ENCODE measurements at places on chromosomes 12 and 14.

DNA sequence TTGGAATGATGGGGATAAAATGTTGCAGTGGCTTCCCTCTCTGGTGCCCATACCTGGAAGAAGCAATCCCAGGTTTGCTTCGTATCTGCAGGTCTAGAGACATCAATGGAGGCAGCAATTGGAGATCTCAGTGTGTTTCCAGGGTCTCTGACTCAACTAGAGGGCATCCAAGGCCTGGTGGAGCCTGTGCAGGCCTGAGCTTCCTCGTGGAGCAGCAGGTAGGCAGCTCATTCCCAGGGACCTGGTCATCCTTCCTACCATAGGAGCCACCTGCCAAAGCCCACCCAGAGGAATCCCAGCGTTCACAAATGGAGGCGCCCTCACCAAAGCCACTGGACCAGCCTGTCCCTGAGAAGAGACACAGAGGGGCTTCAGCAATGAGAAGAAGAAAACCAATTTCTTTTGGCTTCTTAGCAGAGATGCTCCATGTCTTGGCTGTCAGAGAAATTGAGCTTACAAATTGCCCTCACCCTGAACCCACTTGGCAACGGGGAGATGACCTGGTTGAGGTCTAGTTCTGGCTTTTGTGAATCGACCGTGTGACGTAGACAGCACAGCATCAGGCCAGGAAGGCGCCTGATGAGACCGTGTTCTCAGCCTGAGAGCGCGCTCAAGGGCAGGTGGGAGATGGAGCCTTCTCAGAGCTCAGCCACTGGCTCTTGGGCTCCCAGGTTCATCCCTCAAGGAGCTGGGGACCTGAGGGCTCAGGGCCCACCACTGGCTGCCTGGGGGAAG is 283.6 kb downstream of the DPF3 start:
- no peak for DNase-seq

DNA sequence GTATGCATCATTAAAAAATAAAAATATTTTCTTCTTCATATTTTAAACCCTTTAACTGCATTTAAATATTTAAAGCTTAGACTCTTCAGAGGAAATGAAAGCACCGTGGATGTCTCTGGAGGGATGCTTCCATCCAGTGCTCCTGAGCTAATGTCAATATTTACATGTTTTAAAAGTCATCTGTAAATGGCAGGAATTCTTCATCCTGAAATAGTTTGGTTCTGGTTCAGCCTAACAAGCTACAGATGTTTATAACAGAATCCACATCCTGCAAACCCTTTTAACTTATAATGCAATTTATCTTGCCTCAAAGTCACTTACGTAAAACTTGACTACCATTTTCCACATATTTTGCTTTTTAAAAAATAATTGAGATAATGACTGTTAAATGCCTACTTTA is 1207.3 kb downstream of the SLC16A7 start:
- no peak for DNase-seq

DNA sequence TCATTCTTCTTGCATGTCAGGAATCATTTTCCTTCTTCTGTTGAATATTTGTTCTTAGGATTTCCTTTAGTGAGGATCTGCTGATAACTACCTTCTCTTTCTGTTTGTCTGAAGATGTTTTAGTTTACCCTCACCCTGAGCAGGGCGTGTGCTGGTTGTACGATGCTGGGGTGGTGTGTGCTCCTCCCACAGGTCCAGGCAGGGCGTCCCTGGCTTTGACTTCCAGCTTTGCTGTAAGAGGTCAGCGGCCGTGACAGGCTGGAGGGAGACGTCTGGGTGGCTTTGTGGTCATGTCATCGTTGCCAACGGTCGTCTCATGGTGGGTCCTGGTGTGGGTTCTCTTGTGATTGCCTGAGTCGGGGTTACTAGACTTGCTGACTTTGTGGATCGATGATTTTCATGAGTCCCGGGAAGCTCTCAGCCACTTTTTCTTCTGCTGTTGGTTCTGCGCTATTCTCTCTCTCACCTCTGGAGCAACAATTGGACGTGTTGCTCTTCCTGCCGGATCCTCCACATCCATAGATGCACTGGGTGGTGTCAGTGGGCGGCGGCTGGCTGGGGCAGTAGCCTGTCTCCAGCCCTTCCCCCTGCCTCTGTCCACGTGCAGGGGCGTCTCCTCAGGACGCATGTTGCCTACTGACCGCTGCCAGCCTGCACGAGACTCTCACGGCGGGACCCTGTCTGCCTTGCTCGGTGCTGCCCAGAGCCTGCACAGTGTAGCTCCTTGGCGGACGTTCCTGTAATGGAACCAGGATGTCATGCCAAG is 8.4 kb downstream of the PACS2 start:
- DNase-seq = no peak

DNA sequence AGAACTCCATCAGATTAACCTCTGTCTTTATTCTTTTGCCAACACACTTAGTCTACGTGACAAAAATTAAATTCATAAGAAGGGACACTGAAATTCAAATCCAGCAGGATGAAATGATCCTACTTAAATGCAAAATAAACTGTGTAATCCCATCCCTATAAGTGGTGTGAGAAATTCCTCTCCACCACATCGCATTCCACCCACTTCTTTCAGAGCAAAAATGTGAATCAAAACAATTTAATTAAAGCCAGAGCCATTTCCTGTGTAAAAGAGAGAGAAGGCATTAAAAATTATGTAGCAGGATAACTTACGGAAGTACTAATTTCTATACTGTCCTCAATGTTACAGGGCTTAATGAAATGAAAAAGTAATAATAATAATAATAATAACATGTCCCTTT is 844.3 kb downstream of the GALC start:
- DNase-seq = no peak

DNA sequence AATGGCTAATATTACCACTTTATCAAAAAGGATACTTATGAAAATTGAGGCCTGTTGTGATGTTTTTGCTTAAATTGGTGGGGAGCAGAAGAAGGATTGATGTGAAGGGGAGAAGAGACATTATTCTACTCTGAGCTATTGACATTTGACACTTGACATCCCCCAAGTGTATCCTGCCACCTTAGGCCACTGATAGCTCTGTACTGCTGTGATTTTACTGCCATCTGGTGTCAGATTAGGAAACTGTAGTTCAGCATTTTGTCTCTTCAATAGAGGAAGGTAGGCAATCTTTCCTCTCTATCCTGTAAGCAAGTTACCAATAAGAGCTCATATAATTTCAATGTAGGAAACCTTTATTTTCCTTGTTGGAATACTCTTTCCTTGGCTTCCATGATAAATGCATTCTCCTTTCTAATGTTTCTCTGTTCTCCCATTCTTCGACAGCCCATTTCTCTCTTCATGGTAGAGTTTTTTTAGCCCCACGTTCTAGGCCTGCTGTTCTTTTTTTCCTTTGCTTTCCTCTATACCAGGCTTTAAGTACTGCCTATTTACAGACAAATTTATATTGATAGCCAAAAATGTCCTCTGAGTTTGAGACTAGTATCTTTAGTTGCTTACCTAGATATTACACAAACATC is 46.3 kb downstream of the PPHLN1 start:
- DNase-seq = peak; percentile 60

- peak; percentile 76 for DNase-seq
Measured at GRCh38 chr12:114662512-114663177, 21.3 kb downstream of the TBX3 start.

- no peak for DNase-seq
Measured at GRCh38 chr12:89156862-89157262, 195.4 kb downstream of the DUSP6 start.

DNA sequence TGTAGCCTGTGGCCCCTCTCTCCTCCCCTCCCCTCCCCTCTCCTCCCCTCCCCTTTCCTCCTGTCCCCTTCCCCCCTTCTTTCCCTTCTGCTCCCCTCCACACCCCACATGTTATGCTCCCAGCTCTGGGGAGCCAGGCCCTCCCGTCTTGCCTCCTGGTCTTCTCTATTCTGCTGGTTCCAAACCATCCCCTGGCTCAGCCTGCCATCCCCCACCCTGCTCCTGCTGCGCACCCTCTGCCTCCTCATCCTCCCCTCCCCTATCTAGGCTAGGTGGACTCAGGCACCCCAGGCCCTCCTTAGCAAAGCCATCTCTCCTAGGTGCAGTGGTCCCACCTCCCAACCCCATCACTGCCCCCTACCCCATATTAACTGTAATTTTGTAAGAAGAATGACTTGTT is 99.5 kb downstream of the CALM1 start:
- no peak for DNase-seq

GRCh38 chr12:72024613-72025012 is 86.0 kb downstream of the TPH2 start:
- peak; percentile 41 for DNase-seq

DNA sequence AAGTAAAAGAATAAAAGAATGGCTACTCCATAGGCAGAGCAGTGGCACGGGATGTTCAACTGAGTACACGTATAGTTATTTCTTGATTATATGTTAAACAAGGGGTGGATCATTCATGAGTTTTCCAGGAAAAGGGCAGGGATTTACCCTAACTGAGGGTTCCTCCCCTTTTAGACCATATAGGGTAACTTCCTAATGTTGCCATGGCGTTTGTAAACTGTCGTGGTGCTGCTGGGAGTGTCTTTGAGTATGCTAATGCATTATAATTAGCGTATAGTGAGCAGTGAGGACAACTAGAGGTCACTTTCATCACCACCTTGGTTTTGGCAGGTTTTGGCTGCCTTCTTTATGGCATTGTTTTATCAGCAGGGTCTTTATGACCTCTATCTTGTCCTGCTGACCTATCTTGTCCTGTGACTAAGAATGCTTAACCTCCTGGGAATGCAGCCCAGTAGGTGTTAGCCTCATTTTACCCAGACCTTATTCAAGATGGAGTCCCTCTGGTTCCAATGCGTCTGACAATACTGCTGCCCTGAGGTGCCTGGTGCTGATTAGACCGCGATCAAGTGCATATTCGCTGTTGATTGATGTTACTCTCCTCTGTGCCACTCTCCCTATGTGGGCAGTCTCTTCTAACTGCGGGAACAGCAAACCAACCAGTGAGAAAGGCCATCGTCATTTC is 67.6 kb upstream of the AMN1 start:
- DNase-seq = no peak

- no peak for DNase-seq
Measured at GRCh38 chr14:88129306-88130056, 124.5 kb downstream of the GPR65 start.

DNA sequence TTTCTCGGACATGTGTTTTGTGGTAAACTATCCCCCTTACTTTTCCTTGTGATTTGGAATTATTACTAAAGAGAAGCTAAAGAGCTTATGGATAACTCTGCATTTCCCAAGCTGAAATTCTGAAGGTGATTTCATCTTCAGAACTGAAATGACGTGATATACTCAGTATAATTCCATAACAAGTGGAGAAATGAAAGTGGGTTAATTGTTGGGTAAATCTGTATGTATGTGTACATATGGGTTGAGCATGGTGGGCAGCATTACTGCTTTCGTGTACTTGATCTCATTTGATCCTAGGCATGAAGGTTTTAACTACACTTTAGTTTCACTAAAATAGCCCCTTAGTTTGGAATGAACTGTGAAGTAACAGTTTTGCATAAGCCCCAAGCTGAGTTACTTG is 4.1 kb downstream of the YY1 start:
- DNase-seq = no peak

DNA sequence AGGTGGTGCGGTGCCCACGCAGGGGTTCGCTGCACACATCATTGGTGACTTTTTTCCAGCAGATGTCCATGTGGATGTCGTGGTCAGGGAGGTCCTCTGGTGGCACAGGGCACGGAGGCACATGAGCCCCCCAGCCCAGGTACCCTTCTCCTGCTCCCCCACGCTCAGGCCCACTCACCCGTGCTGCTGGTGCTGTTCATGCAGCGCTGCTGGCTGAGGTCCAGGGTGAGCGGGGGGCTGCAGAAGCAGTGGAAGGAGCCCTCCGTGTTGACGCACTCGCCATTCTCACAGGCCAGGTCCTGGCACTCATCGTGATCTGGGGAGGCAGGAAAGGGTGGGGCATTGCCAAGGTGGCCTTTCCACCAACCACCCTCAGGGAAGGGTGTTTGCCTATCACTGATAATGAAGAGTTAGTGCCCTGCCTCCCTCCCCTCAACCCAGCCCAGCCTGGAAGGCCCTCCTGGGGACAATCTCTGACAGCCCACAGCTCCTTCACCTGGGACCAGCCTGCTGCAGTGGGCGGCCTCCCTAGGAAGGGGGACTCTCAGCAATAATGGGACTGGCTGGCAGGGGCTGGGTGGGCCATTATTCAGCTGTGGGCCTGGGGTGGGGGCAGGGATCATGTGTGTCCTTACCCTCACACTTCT is 9.8 kb downstream of the ISCA2 start:
- DNase-seq = no peak

- DNase-seq = no peak
Measured at GRCh38 chr14:64935508-64935907, 7.0 kb downstream of the GPX2 start.

DNA sequence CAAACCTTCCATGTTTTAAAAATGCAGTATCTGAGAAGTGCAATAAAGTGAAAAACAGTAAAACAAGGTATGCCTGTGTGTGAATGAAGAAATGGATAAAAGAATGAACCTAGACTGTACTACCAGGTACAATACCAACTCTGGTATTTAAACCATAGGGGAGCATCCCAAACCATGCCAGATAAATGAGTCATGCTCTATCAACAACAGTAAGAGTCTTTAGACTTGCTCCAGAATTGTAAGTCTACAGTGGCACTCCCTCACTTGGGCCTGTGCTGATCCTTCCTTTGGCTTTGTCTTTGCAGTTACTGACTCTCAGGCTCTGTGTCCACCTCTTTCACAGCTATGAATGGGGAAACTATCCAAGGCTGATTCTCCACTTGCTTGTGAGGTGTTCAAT is 38.1 kb downstream of the BBS10 start:
- no peak for DNase-seq

GRCh38 chr12:12441429-12441807 is 84.5 kb downstream of the BORCS5 start:
- no peak for DNase-seq

GRCh38 chr14:66530526-66530925 is 22.6 kb downstream of the GPHN start:
- DNase-seq = peak; percentile 12

- peak; percentile 29 for DNase-seq
Measured at GRCh38 chr12:645563-646071, 17.6 kb downstream of the NINJ2 start.

DNA sequence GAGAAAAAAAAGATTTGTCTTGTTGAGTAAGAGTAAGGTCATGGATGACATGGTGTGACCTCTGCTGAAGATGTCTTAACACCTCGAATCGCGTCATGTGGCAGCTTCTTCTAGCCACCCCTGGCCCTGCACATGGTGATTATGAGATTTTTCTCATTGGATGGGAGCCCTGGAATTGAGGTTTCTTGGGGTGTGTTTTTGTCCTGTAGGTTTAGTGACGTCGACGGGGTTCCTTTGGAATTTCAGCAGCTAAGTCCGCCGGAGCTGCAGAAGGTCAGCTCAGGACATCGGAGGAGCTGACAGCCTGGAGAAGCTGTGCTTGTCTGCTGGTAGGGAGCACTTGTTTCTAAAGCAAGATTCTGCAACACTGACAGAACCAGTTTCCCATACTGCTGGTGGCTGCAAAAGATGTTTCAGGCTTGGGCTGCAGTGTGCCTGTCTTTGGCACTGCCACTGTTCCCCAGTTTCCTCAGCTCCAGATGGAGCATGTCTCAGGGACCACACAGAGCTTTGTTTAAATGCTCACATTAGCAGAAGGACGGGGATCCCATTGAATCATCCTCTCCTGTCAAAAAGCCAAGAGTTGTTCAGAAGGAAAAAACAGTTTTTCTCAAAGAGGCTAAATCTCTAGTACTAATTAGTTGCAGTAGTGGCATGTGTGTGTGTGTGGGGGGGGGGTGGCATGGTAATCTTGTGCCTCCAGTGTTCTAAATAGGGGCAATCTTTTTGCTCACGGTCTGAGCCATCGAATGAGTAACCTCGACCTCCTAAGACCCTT is 5.2 kb upstream of the FOS start:
- DNase-seq = no peak

- no peak for DNase-seq
Measured at GRCh38 chr12:114186241-114187002, 219.5 kb downstream of the TBX5 start.

GRCh38 chr14:50263321-50263720 is 31.9 kb upstream of the SOS2 start:
- no peak for DNase-seq

Measured in Caki2 (cell line).